Astrocyte (in vitro differentiated cells and primary cell): ENCODE measurements at places on chromosomes 16 and 17.

DNA sequence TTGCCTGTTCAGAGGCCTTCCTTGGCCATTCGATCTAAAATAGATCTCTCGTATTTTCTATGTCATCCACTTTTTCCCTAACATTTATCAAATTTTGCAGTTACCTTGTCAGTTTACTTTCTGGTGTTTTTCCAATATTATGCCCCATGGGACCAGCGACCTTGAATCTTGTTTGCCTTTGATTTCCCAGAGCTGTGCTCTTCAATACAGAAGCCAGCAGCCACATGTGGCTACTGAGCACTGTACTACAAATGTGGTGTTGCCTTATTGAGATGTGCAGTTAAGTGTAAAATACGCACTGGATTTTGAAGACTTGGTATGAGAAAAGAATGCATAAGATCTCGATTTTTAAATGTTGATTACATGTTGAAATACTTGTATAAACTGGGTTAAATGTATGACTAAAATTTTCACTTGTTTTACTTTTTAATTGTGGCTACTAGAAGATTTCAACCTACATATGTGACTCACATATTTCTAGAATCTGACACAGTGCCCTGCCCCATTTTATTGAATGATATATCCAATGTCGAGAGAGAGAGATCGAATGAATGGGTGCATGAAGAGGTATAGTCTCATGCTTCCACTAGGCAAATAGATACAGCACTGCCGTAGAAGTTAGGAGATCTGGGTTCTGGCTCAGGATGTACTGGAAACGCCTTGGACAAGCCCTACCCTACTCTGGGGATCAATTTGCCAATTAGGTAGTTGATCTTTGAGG, 824 bp upstream of the PSME3 start:
- peak overlapping the region; percentile 90 for H3K4me3 ChIP-seq
- peak overlapping the region; percentile 93 for H3K27ac ChIP-seq

GRCh38 chr17:5043524-5043923, 8.3 kb upstream of the SLC52A1 start:
- H3K4me1 ChIP-seq = no peaks in the 10 kb centered on the region
- no peaks in the 10 kb centered on the region for H3K27me3 ChIP-seq
- H3K36me3 ChIP-seq = no peaks in the 10 kb centered on the region
- no peak for DNase-seq
- no peak overlapping the region for H3K27ac ChIP-seq

- no peaks in the 10 kb centered on the region for H3K27me3 ChIP-seq
- no peak overlapping the region for H3K4me3 ChIP-seq
- H3K36me3 ChIP-seq = no peaks in the 10 kb centered on the region
- peaks cover 34% of the 10 kb centered on the region for H3K4me1 ChIP-seq
Measured at GRCh38 chr16:1177750-1178149, 24.8 kb downstream of the CACNA1H start.

DNA sequence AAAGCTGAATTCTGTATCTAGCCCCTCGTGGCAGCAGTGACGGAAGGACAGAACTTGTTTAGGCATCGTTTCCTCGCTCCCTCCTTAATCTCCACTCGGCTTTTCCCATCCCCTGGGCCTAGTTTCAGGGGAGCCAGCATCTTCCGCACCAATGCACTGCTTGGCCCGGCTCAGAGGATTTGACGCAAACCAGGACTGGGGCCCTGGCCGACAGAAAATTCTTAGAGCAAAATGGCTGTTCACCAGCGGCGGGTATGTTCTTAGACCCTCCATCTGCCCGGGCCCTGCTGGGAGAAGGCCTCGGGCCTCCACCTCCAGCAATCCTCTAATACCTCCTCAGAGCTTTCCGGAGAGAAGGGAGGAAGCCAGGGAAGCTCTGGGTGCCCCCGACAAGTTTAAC, 54.6 kb downstream of the TBC1D16 start:
- no peak overlapping the region for H3K27ac ChIP-seq
- H3K36me3 ChIP-seq = no peaks in the 10 kb centered on the region
- H3K27me3 ChIP-seq = no peaks in the 10 kb centered on the region
- peaks cover 12% of the 10 kb centered on the region for H3K4me1 ChIP-seq
- no peak overlapping the region for H3K4me3 ChIP-seq

DNA sequence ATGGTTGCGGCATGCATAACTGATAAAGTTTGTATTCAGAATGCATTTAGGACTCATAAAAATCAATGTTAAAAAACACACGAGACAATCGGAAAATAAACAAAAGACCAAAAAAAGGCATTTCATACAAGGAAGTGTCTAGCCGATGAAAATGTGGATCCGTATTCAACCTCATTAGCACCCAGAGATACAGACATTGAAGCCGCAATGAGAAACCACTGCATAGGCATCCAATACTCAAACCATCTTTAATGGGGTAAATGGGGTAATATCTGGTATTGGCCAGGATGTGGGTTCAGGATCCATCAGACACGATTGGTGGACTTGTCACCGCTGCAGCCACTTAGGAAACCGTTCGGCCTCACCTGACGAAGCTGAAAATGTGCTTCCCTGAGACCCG, 47.4 kb upstream of the ENPP7 start:
- no peaks in the 10 kb centered on the region for H3K4me1 ChIP-seq
- peaks cover 9% of the 10 kb centered on the region for H3K27me3 ChIP-seq
- no peak overlapping the region for H3K27ac ChIP-seq
- H3K4me3 ChIP-seq = no peak overlapping the region
- H3K36me3 ChIP-seq = no peaks in the 10 kb centered on the region
- DNase-seq = no peak

DNA sequence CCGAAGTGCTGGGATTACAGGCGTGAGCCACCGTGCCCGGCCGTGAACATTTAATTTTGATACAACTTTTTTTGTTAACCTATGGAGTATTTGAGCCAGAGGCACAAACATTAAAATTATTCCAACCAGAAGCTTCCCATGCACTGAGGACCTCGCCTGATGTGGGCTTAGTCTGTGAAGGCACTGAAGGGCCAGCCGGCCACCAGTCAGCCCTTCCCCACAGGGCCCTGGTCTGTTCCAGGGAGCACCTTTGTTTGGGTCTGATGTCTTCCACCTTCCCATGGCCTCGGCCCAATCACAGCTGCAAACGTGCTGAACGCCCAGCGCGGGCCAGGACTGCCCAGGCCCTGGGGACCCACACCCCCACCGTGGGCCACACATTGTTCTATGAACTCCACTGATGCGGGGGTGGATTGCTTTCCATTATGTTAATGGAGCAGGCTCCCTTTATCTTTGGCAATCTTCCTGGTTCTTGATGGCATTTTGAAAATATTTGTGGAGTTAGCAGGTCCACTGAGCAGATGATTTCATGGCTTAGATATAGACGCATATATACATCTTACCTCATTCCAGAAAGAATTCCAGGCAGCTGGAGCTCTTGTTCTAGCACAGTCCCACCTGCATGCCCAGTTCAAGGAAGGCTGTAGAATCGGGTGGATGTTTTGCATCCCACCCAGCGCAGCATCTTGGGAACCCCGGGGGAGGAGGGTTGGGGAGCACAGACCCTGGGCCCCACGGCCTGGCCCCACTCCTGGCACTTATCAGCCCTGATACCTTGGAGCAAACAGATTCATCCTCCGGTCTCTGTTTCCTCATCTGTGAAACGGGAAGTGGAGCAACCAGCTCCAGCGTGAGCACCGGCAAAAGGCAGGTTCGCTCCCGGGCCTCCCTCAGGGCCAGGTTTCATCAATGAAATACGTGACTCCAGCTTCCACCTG, 14.5 kb downstream of the SPIRE2 start:
- H3K27ac ChIP-seq = peak overlapping the region; percentile 79
- no peaks in the 10 kb centered on the region for H3K36me3 ChIP-seq
- DNase-seq = peak; percentile 95
- no peak overlapping the region for H3K4me3 ChIP-seq
